ENCODE measurements at places on chromosomes 3 and 15.

DNA sequence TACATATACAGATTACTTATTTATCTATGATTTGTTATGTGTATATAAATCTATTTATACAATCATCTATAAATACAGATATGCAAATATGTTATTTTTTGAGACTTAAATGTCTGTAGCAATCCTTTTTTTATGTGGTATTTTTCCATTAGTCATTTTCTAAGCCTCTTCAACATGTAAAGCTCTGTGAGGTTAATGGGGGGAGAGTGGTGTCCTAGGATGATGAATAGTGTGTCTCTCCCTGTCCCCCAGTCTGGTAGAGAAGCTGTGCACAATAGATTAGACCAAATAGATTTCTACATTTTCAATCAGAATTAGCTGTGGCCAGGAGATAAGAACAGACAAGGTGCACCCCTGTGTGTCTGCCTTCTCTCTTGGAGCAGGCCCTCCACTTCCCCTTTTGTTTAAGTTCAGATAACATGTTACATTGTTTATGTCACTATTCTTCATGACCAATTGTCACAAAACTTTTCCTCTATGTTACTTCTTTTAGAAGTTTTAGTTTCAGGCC, 453.9 kb downstream of the LPP start:
- no peak for DNase-seq

GRCh38 chr15:75056036-75056435, 32.6 kb downstream of the PPCDC start:
- no peak for DNase-seq

DNA sequence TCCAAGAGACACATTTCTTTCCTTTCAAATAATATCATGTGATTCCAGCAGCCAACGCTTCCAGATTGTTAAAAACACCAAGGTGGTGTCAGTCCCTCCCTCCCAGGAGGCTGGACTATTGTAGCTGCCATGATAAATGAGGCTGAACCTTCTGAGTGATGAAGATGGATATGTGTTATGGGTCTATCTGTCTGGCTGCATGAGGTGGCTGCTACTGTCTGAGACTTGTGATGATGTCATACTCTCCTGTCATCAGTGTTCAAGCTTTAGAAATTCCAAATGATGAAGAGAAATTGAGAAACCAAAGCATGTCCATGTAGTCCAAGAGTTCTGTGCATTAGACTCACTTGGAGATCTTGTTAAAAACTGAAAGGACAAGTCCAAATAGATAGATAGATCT, 683.0 kb downstream of the NTRK3 start:
- no peak for DNase-seq

GRCh38 chr3:78757731-78758130, 1010.1 kb downstream of the ROBO1 start:
- no peak for DNase-seq

GRCh38 chr15:36362509-36362915, 216.9 kb upstream of the CDIN1 start:
- no peak for DNase-seq

GRCh38 chr3:138949445-138950005, 2.5 kb downstream of the FOXL2NB start:
- no peak for DNase-seq

- no peak for DNase-seq
Measured at GRCh38 chr3:174945951-174946350, 86.8 kb downstream of the NAALADL2 start.
